NCI-H1694 treated with DMSO at 0.1 percent for 48 hours (cell line): ENCODE measurements at places on chromosomes 1 and 21.

DNA sequence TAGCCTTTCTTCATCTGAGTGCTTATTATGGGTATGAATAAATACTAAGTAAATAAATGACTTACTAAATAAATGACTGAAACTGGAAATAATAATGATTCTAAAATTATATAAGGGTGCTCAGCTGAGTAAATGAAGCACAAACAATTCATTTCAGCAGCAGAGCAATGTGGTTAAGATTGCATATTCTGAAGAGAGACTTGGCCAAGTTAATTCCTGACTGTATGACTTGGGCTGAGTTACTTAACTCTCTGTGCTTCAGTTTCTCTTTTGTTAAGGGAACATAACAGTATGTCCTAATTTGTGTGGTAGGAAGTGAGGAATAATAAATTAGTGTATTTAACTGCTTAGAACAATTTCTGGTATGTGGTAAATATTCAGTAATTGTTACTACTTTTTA, 19.1 kb downstream of the AGL start:
- no peak for DNase-seq

- DNase-seq: peak; percentile 2
Observed at GRCh38 chr1:34681480-34682451, 73.1 kb upstream of the GJB5 start.

DNA sequence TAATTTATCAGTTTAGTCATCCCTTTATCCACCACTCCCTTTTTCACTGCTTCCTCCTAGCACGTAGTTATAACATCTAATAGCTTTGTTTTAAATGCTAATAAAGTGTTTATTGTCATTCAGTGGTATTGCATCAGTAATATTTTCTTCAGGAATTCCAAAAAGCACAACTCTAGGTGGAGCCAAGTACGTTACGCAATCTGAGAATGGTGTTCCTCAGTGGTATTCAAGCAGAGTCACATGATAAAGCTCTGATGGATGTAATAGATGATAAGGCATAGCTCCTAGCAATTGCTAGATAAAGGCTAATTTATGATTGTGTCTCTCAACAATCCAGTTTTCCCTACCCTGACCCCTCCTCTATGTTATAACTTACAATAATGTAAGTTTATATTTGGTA, 494.6 kb upstream of the ADGRL4 start:
- no peak for DNase-seq

DNA sequence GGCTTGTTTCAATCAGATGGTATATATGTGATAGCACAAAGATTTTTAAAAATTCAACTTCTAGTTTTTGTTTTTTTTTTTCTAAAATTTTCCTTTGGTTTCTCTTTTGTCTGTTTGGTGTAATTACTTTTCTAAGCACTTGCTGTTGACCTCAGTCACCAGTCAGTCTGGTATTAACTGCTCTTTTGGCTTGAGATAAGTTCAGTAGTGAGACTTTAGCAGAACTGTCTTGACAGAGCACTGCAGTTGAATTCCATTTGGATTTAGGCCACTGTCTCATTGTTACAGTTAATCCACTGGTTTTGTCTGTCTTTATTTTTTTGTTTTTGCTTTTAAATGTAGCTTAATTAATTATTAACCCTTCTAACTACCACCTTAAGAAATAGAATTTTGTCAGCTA, 36.2 kb downstream of the OSBPL9 start:
- no peak for DNase-seq

GRCh38 chr1:66395202-66396061, 138.5 kb upstream of the SGIP1 start:
- no peak for DNase-seq

- no peak for DNase-seq
Observed at GRCh38 chr1:30024411-30025195, 698.8 kb downstream of the MATN1 start.

DNA sequence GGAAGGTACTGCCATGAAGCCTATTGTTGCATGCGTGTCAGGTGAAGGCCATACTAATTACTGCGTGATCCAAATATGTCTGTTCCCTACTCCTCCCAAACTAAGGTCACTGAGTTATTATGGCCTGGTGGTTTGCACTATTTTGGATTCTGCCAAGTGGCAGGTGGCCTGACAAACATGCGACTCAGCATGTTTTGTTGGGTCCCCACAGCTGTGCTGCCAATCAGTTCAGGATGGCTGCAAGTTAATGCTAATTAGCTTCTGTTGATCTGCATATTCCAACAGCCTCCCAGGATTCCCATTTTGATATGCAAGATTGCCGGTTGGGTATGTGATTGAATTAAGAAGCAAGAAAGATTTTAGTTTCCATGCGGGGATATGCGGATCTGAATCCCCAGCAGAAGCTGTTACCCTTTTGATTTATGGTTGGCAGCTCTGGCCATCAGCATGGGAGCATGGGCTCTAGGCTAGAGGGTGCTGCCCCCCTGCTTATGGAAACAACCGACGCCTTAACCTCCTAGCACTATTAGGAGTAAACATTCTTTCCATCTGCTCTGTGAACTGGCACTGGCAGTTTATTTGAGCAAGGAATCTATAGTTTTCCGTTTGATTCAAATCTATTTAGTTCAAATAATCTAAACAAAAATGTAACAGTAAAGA, 429.8 kb upstream of the C1orf87 start:
- DNase-seq: peak; percentile 95
